Chondrocyte (in vitro differentiated cells): ENCODE measurements at places on chromosomes 2 and 18. TPM values are rescaled to one million over a fixed set of nuclear protein-coding genes. Genes with fewer than 3 reads are reported as not detected.

The MPV17 gene
- total RNA-seq = 57.6 to 68.7 TPM (median 57.7 TPM) in 3 replicates

The BOLL gene
- total RNA-seq = not detected in 3 replicates

The TMEM150A gene
- 17.1 to 19.9 TPM (median 17.9 TPM) in 3 replicates for total RNA-seq

The NEDD4L gene
- total RNA-seq = 21.6 to 27.6 TPM (median 25.8 TPM) in 3 replicates

GRCh38 chr18:10030816-10031541, 117.2 kb downstream of the VAPA start:
- H3K4me1 ChIP-seq = peaks cover 21% of the 10 kb centered on the region
- no peaks in the 10 kb centered on the region for H3K27me3 ChIP-seq
- no peak overlapping the region for H3K27ac ChIP-seq

GRCh38 chr18:55907453-55908175, 319.6 kb upstream of the TCF4 start:
- H3K27ac ChIP-seq = peak overlapping the region; percentile 79
- no peaks in the 10 kb centered on the region for H3K27me3 ChIP-seq
- peaks cover 31% of the 10 kb centered on the region for H3K4me1 ChIP-seq
- no peak for DNase-seq
- no peaks in the 10 kb centered on the region for H3K36me3 ChIP-seq

DNA sequence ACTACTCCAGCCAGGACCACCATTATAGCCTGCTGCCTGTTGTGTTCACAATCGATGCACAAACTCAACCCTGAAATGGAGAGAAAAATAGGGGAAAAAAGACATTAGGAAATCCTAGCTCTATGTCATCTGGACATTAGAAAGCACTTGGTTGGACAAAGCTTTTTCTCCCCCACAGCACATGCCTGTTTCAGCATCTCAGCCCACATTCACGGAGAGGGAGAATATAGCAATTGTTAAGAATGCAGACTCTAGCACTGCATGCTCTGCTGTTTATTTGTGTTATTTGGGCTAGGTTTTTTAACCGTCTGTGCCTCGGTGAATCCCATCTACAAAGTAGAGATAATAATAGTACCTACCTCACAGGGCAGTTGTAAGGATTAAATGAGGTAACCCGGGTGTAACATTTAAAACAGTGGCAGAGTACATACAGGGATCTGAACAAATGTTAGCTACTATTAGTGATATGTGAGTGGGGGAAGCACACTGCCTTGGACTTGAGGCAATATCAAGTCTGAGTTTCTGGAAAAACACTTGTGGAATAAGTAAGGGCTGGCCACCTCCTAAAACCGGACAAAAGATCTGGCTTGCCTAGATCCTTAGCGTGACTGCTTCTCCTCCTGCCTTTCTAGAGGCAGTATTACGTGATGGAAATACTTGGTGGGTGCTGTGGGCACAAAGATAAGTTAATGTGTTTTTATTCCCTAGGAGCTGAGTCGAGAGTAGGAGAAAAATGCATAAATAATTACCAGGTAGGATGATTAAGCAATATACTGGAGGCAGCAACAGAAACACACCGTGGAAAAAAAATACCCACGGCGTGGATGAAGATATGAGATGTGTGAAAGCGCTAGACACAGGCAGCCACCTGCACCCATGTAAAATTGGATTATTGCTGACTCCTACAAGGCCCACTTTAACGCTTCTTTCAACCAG, 1.0 kb upstream of the PPP1CB start:
- peaks cover 58% of the 10 kb centered on the region for H3K4me1 ChIP-seq
- peaks cover 10% of the 10 kb centered on the region for H3K36me3 ChIP-seq
- DNase-seq = no peak

GRCh38 chr2:62292190-62292589, 96.3 kb downstream of the B3GNT2 start:
- DNase-seq = no peak
- no peak overlapping the region for H3K4me3 ChIP-seq
- H3K27ac ChIP-seq = no peak overlapping the region
- peaks cover 5% of the 10 kb centered on the region for H3K27me3 ChIP-seq

DNA sequence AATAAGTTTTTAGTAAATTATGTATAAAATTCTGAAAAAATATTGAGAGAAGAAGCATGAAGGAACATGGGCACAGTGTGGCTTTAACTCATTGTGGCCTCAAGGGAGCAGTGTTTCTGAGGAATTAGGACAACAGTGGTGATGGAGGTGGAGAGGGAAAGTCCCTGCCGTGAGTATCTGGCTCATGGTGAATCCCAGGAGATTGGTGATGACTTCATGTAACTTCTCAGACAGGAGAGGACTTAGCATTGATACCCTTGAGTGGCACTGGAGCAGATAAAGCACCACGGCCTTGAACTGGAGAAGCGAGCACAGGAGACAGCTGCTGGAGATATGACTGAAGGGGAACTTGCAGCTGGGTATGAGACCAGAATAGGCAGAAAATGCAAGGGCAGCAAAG, 35.0 kb upstream of the LRP1B start:
- peaks cover 3% of the 10 kb centered on the region for H3K4me1 ChIP-seq
- H3K4me3 ChIP-seq = no peak overlapping the region
- H3K27me3 ChIP-seq = no peaks in the 10 kb centered on the region
- no peak overlapping the region for H3K27ac ChIP-seq
- DNase-seq = no peak

- DNase-seq = no peak
- H3K27me3 ChIP-seq = peaks cover 35% of the 10 kb centered on the region
- no peaks in the 10 kb centered on the region for H3K36me3 ChIP-seq
- no peak overlapping the region for H3K4me3 ChIP-seq
Measured at GRCh38 chr2:175372704-175373701, 191.5 kb upstream of the ATP5MC3 start.

DNA sequence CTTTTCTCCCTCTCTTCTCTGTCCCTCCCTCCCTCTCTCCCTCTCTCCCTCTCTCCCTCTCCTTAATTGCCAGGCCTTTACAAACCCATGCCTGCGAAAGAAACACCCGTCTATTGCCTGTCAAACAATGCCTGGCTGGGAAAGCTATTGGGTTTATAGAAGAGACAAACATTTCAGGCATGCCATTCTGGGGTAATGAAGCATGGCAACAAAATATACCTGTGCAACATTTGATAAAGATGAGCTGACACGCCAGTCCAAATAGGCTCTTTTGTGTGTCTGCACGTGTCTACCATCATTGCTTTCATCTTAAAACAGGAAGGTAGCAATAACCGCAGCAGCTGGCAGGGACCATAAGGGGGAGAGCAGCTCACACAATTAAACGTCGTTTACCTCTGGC, 282.1 kb downstream of the ZNF516 start:
- H3K27me3 ChIP-seq = peaks cover 2% of the 10 kb centered on the region
- no peaks in the 10 kb centered on the region for H3K36me3 ChIP-seq
- H3K4me1 ChIP-seq = no peaks in the 10 kb centered on the region
- H3K27ac ChIP-seq = no peak overlapping the region

DNA sequence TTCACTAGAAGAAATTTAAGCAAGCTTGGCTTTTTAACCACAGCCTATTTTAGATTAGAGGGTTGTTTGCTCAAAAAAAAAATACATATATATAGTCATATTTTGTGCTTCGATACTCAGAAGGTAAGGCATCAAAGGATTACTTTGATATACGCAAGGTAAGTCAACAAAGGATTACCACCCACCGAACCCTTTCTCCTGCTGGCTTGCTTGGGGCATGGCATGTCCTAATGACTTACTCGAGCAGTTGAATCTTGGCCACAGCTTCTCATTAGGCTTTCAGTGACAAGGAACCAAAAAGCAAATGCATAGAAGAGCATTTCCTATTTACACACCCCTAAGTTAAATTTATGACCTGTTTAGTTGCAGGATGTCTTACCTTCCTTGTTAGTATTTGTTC, 295.7 kb downstream of the AGAP1 start:
- no peak overlapping the region for H3K4me3 ChIP-seq
- peaks cover 2% of the 10 kb centered on the region for H3K36me3 ChIP-seq
- H3K4me1 ChIP-seq = no peaks in the 10 kb centered on the region

- no peak for DNase-seq
- H3K27ac ChIP-seq = no peak overlapping the region
- H3K4me3 ChIP-seq = no peak overlapping the region
- no peaks in the 10 kb centered on the region for H3K36me3 ChIP-seq
- peaks cover 4% of the 10 kb centered on the region for H3K4me1 ChIP-seq
Measured at GRCh38 chr2:232941912-232942594, 71.0 kb downstream of the NGEF start.

DNA sequence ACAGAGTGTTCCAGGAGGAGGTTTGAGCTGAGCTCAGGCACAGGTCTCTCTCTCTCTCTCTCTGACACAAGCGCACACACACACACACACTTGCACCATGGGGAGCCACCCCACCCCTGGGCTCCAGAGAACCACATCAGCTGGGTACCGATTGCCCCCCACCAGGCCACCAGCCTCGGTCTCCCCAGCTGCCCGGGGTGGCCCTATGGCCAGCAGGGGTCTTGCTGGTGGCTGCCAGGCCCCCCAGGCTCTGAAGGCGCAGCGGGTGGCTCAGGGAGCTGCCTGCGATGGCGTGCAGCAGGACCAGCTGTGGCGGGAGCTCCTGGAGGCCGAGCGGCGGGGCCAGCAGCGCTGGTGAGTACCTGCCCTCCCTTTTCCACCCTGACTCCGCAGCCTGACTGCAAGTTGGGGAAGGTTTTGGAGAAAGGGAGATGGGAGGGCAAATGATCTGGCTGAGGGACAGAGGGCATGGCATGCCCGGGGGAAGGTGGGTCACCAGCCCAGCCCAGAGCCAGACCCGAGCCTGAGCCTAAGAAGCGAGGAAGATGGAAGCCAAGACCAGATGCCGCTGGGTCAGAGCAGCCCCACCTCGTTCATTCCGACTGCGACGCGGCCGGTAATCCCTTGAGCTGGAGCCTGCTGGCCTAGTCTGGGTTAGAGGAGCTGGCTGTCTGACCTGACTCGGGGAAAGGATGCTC, 21.9 kb upstream of the SLC66A3 start:
- H3K27ac ChIP-seq = peak overlapping the region; percentile 87
- H3K4me3 ChIP-seq = peak overlapping the region; percentile 80
- peaks cover 9% of the 10 kb centered on the region for H3K27me3 ChIP-seq
- no peak for DNase-seq
